ENCODE measurements at places on chromosomes 11 and 22. TPM values are rescaled to one million over a fixed set of nuclear protein-coding genes. Genes with fewer than 3 reads are reported as not detected.
A peak's percentile ranks its signal among the peaks of the same experiment; 100 is the strongest.

Gene FGF19
- not detected for total RNA-seq

Gene SCGB1D1
- not detected for total RNA-seq

Gene MOGAT2
- 0.60 TPM for total RNA-seq

Gene RIC3
- 4.7 TPM for total RNA-seq

Gene PANX3
- not detected for total RNA-seq

Gene AQP11
- total RNA-seq: not detected

Gene SCGB1A1
- 0.48 TPM for total RNA-seq

Gene MRGPRX4
- total RNA-seq: not detected

Gene OR52H1
- total RNA-seq: not detected

Gene C11orf97
- total RNA-seq: not detected

Gene INSC
- total RNA-seq: 0.12 TPM

Gene NCAM1
- total RNA-seq: 0.60 TPM

Gene ATL3
- 51.9 TPM for total RNA-seq

DNA sequence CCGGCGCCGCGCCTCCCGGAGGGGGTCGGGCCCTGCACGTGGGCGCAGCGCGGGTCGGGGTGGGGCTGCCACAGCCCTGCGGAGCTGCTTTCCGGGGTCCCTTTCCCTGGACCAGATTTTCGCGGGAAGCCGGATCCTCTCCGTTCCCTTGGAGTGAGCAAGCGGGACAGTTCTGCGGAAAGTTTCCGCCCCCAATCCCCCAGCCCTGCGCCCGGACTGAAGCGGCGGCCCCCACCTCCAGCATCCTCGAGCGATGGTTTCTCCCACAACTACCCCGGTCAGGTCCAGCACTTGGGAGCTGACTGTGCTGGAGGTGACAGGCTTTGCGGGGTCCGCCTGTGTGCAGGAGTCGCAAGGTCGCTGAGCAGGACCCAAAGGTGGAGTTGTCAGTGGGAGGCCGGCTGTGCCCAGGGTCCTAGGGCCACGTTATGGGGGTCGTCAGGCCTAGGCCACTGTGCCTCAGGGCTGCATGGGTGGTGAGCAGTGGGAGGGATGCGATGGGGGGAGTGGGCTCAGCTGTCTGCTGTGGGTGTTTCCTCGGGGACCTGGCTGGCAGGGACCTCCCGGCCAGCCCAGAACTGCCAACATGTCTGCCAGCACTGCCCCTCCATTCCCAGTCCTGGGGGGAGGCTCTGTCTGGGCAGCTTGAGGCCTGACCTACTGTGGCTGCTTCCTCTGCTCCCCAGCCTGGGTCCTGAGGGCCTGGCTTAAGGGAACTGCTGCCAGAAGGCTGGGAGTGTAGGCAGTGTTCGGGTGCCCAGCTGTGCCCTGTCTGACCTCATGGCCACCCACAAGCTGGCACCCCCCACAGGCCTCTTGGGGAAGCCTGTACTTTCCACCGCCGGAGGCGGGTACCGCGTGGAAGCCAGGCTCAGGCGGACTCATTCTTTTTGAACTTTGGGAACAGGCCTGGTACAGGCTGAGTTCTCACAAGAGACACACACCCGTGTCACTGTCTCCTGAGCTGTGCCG, 726 bp downstream of the ST3GAL4 start:
- no peak for ATAC-seq

- peak; percentile 98 for ATAC-seq
Measured at GRCh38 chr11:57761301-57762234, at the start of gene CTNND1. Gene CTNND1, plus strand, starts transcription at chr11:57761802. Its CDS starts 29,677 bp downstream, at chr11:57791479.

DNA sequence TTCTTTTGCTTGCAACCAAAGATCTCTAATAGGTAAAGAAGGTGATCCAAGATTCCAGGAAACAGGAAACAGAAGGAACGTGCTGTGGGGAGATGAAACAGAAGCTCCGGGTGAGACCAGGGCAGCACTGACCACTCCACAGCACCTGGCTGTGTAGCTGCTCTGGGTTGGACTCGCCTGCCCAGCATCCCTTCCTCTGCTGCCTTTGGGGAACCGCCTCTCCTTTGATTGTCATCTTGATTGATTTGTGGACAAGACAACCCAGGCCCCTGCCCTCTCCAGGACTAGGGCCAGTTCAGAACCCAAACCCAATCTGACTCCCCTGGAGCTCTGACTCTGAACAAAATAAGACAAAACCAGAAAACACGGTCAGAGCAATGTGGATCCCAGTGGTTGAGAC, 14.7 kb upstream of the APOBEC3A start:
- ATAC-seq: no peak

GRCh38 chr22:25701056-25701780, 40.8 kb upstream of the MYO18B start:
- no peak for ATAC-seq

GRCh38 chr22:50576070-50576469, 2.2 kb downstream of the CPT1B start:
- ATAC-seq: no peak

DNA sequence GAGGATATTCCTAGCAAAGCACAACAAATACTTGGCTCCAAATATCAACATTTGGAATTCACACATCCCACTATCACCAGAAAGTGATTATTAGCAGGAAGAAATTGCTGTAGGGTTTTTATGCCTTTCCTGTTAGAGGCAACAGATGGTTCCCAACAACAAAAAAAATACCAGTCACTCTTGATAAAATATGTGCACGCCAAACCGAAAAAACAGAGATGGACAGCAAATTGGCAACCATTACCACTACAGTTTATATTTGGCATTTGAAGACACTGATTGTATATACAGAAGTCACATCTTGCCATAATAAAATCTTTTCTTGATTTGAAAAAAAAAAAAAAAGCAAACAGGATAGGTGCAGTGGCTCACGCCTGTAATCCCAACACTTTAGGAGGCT, 78.2 kb downstream of the TMPRSS5 start:
- no peak for ATAC-seq

DNA sequence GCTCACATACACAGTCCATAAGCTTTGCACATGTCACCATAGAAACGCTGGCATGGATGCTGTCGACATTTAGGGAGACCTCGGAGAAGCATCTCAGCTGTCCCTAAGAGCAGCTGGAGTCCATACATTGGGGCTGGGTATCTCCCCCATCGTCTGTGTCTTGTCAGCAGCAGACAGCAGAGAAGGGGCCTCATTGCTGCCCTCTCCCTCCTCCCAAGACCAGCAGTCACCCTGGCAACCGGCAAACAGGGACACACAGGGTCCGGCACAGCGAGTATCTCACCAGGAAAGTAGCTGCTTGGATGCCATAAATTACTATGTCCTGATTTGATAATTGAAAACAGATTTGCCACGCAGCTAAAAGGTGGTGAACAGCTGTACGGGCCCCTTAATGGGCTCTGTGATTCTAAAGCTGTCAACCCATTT, 84.4 kb downstream of the CD44 start:
- no peak for ATAC-seq

DNA sequence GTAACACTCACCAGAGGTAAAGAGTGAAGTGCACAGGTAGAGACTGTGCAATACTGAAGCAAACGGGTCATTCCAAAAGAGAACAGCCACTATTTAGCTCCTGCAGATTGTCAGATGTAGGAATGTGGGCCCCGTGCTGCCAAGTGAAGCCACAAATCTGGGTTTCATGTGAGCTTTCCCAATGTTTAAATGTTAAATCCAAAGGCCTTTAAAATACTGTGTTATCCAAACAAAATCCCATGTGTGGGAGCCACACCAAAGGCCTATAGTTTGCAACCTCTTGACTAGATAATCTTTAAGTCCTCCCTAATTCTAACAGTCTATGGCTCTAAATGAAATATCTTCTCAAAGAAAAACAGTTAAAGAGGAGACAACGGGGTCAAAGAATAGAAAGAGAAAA, 43.3 kb downstream of the RBFOX2 start:
- no peak for ATAC-seq

DNA sequence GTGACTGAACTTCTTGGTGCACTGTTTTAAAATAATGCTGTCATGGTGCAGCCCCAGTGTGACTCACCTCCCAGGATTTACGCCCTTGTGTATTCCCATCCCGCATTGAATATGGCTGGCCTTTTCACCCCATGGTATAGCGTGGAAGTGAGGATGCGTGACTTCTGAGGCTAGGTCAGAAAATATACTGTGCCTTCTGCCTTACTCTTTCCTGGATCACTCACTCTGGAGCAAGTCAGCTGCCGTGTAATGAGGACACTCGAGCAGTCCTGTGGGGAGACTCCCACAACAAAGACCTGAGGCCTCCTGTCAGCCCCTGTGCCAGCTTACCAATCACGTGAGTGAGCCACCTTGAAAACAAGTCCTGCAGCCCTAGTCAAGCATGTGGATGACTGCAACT, 471.9 kb upstream of the KIRREL3 start:
- ATAC-seq: no peak

DNA sequence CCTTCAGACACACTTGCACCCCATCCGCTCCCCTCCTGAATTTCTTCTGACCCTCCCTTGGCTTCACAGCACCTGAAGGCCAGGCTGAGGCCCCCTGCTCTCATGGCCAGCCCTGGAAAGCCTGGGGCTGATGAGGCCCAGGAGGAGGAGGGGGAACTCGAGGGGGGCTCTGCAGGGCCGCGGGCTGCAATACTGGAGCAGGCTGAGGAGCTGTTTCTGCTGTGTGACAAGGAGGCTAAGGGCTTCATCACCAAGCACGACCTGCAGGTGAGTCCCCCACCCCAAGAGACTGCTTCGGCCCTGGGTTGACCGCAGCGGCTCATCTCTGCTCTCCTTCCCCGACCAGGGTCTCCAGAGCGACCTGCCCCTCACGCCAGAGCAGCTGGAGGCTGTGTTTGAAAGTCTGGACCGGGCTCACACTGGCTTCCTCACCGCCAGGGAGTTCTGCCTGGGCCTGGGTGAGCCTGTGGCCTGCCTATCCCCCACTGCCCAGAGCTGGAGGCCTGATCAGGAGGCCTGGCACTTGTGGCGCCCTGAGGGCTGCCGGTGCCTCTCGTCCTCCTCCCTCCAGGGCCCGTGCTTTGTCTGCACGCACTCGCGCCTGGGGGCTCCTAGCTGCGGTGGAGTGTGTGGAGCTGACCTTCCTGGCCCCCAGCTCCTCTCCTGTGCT, 922 bp downstream of the CRACR2B start:
- ATAC-seq: no peak

- ATAC-seq: peak; percentile 96
Measured at GRCh38 chr11:35030716-35031213, 108.2 kb upstream of the CD44 start.

- ATAC-seq: no peak
Measured at GRCh38 chr11:60777572-60777971, 7.6 kb upstream of the MS4A10 start.

- no peak for ATAC-seq
Measured at GRCh38 chr11:117219001-117219400, 12.9 kb downstream of the PCSK7 start.

GRCh38 chr11:61924064-61924455, 6.7 kb upstream of the RAB3IL1 start:
- ATAC-seq: no peak

GRCh38 chr11:129226207-129226798, 34.2 kb upstream of the ARHGAP32 start:
- no peak for ATAC-seq

DNA sequence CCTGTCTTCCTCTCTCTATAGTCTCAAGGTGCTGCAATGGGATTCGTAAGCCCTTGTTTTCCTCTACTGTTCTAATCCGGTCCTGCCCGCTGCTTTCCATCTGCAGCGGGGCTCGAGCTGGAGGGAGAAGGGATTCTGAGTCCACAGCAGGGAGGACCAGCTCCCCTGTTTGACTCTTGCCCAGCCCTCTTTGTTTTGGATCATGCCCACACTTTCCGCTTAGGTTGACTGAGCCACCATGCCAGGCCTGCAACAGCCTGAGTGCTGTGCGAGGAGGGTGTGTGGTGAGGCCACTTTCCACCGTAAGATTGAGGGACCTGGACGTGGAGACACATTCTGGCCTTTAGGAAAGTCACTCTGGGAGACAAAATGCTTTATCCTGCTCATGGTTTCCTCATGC, 58.3 kb downstream of the CEP164 start:
- no peak for ATAC-seq

GRCh38 chr11:115502636-115503082, 1.6 kb downstream of the CADM1 start:
- no peak for ATAC-seq

All from esophagus mucosa (tissue), 1 donor.